K562 (cell line): ENCODE measurements at places on chromosomes 1 and 21. TPM values are rescaled to one million over a fixed set of nuclear protein-coding genes. Genes with fewer than 3 reads are reported as not detected.

The CCDC27 gene
- total RNA-seq = not detected in 2 replicates

The ATG4C gene
- 15.2 and 16.1 TPM in 2 replicates for total RNA-seq

The IL23R gene
- 23.8 and 24.7 TPM in 2 replicates for total RNA-seq

The COL9A2 gene
- total RNA-seq = 0.47 and 0.72 TPM in 2 replicates

The HMGN2 gene
- 972 and 1,007 TPM in 2 replicates for total RNA-seq

DNA sequence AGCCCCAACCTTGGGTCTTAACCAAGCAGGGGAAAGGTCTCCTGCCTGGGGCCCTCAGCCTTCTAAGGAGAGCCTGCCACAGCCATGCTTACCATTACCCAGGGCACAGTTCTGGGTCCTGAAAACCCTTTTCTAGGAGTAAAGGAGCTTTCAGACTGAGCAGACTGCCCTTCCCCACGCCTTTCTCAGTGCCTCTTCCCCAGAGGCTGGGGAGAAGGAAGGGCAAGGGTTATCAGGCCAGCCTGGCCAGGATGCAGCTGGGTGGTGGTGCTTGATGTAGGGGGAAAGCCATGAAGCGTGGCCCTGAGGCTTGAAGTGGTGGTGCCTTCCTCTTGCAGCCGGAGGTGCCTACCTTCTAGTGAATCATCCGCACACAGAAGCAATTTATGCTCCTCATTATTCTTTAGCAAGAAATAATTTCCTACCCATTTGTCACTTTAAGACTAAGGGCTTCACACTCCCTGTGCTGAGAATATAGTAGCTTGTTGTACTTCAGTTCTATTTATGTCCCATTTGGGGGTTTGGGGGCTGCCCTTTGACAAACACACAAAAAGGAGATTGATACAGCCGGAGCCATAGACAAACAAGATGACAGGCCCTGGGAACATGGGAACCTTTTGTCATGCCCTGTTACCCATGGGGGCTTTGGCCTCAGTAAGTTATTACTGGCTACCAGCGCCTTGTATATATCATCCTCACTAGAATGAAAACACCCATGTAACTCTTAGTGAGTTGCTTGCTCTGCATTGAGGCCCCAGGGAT is 40.7 kb downstream of the MAN1C1 start:
- DNase-seq = no peak

GRCh38 chr1:12320486-12320885 is 90.7 kb downstream of the VPS13D start:
- no peak for DNase-seq

DNA sequence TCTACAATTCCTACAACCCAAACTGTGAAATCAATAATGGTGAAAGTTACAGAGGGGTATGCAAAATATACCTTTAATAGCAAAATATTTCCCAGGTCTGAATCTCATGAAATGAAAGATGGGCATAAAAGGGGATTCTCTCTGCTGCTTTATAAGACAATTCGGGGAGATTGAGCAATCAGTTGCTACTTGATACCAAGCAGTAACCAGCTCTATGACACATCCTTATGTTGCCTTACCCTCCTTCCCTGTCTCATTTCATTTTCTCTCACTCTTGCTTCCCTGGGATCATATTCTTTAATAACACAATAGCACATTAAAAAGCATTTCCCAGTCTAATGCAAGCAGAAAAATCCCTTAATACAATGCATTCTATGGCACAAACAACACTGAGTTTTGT is 29.0 kb downstream of the ZSWIM5 start:
- no peak for DNase-seq

- no peak for DNase-seq
These were observed 10.9 kb upstream of the FUBP1 start for GRCh38 chr1:77989744-77990143.

- no peak for DNase-seq
These were observed 328.9 kb downstream of the PTBP2 start for GRCh38 chr1:97050506-97050905.

GRCh38 chr1:108045460-108045859 is 80.5 kb upstream of the VAV3 start:
- DNase-seq = no peak

DNA sequence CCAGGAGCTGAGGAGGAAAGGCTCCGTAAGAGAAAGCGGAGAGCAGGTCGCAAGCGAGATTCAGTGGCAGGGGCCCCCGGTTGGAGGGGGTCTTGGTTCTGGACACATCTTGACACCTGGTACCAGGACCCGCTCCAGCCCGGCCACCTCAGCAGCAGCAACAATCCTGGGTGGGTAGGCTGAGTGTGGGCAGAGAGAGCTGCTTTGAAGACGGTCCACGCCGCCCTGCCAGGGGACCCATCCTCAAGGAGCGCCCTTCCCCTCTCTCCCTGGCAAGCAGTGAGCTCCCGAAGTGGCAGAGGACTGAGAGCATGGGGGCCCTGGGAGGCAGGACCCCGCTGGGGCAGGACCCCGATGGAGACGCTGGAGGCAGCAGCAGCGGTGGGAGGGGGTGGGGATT is 35.6 kb upstream of the LAPTM5 start:
- no peak for DNase-seq
